Tibial nerve (tissue), 4 donors: ENCODE measurements at places on chromosomes 3 and 15. TPM values are rescaled to one million over a fixed set of nuclear protein-coding genes. Genes with fewer than 3 reads are reported as not detected.

The TUBGCP4 gene
- 15.0 TPM for total RNA-seq

The CCDC191 gene
- 13.5 TPM for total RNA-seq

The ACKR4 gene
- not detected for total RNA-seq

The MOBP gene
- 0.87 TPM for total RNA-seq

The HEG1 gene
- total RNA-seq: 45.0 TPM

The ARPP21 gene
- total RNA-seq: not detected

The TTLL3 gene
- total RNA-seq: 58.2 TPM

The GOLGA6B gene
- total RNA-seq: 0.42 TPM

The APBA2 gene
- total RNA-seq: 4.8 TPM

The IL17RD gene
- total RNA-seq: 9.8 TPM

The FBXL22 gene
- 0.63 TPM for total RNA-seq

The GABRR3 gene
- not detected for total RNA-seq

The GOLGA6L26 gene
- not detected for total RNA-seq

The IL20RB gene
- 16.8 TPM for total RNA-seq

The TTC21A gene
- 11.5 TPM for total RNA-seq

The PAK6 gene
- not detected for total RNA-seq
